ENCODE measurements at places on chromosomes 16 and 17. TPM values are rescaled to one million over a fixed set of nuclear protein-coding genes. Genes with fewer than 3 reads are reported as not detected.

Gene NUP93
- 31.8 TPM for total RNA-seq

Gene C1QTNF8
- total RNA-seq: not detected

GRCh38 chr17:51103050-51103449 is 17.6 kb downstream of the SPAG9 start:
- H3K4me3 ChIP-seq: no peak overlapping the region
- DNase-seq: no peak
- peaks cover 44% of the 10 kb centered on the region for H3K4me1 ChIP-seq

DNA sequence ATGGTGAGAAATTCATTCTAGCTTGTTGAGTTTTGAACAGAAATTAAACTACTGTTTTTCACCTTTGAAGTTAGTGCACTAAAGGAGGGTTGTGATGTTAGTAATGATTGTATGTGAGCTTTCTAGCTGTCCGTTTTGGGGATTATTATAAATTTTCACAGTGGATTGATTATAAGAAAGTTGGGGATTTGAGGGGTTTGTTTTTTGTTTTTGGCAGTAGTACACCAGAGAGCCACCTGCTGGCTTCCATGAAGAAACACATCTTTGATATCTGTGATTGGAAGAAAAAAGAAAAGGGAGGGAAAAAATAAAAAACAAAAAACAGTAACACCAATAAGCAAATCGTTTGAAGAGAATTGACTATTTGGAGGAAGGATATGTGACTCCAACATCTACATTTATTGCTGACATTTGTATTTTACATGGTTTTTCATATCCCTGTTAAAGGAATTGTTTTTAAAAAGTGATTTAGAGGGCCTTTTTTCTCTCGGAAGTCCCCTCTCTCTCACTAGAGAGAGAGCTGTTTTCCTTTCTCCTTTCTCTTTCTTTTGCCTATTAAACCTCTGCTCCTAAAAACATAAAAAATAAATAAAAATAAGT is 1469.5 kb upstream of the GOT2 start:
- no peak overlapping the region for H3K27ac ChIP-seq
- DNase-seq: no peak
- H3K4me3 ChIP-seq: no peak overlapping the region
- no peaks in the 10 kb centered on the region for H3K4me1 ChIP-seq

GRCh38 chr17:44968225-44969143 is at the start of gene C1QL1:
TSS of gene C1QL1 (minus strand) at chr17:44968303. CDS start at chr17:44968048, 255 bp downstream.
- H3K36me3 ChIP-seq: no peaks in the 10 kb centered on the region
- peaks cover 18% of the 10 kb centered on the region for H3K27me3 ChIP-seq
- H3K4me3 ChIP-seq: peak within 1 kb of the TSS; percentile 28
- no peak within 1 kb of the TSS for H3K27ac ChIP-seq
- DNase-seq: peak; percentile 89

All from liver (tissue), 10 donors.